CD4-positive, alpha-beta memory T cell (primary cell): ENCODE measurements at places on chromosomes 5 and 9. TPM values are rescaled to one million over a fixed set of nuclear protein-coding genes. Genes with fewer than 3 reads are reported as not detected.

DNA sequence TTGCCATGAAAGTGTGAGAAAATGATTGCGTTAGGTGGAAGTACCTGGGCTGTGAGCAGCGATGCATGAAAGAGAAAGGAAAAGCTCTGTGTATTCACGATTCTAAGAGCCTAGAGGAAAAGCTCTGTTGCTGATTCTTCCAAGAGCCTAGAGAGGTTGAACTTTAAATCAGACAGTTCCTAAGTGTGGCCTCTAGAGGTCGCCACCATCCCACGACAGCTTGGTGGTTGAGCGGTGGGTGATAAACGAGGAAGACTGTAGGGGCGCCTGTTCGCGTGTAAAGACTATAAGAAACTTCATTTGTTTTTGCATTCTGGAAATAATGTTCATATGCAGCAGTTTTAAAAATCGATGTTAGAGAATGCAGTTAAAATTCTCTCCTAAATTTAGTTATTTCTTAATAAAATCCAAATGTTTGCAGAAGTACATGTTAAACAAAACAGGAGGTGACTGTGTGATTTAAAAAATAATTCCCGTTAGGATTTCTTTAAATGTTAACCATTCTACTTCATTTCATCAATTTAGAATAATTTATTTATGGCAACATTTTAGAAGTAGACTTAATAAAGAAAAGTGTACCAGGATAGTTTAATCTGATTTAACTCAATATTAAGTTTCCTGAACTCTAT is 107.7 kb downstream of the TENT4A start:
- H3K27ac ChIP-seq: no peak overlapping the region
- DNase-seq: peak; percentile 45
- no peaks in the 10 kb centered on the region for H3K36me3 ChIP-seq
- no peaks in the 10 kb centered on the region for H3K4me1 ChIP-seq
- H3K27me3 ChIP-seq: no peaks in the 10 kb centered on the region

DNA sequence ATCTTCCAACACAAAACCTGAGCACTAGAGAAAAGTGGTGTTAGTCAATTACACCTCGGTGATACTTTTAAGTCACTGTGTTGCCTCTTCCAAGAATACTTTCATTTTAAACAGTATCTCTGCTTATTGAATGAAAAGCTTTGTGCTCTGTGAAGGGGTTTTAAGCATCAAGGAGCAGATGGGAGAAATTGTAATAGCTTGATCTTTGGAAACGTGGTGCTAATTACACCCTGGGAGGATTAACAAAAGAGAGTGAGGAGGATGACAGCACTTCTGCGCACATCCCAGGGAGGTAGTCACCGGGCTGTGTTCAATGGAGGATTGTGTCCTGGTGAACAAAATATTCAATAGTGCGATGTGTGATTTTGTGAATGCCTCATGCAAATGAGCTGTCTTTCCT is 477.4 kb upstream of the ADAMTS16 start:
- no peak overlapping the region for H3K27ac ChIP-seq
- H3K36me3 ChIP-seq: no peaks in the 10 kb centered on the region
- no peak for DNase-seq
- H3K4me3 ChIP-seq: no peak overlapping the region
- no peaks in the 10 kb centered on the region for H3K4me1 ChIP-seq

- peaks cover 10% of the 10 kb centered on the region for H3K4me1 ChIP-seq
- no peak for DNase-seq
- peak overlapping the region; percentile 43 for H3K4me3 ChIP-seq
- no peak overlapping the region for H3K27ac ChIP-seq
- H3K27me3 ChIP-seq: peaks cover 4% of the 10 kb centered on the region
- no peaks in the 10 kb centered on the region for H3K36me3 ChIP-seq
Observed at GRCh38 chr9:97039514-97039860, 545 bp upstream of the CTSV start.

SGCD gene
- total RNA-seq: not detected

RABEPK gene
- 12.2 TPM for total RNA-seq

TRMO gene
- total RNA-seq: 51.6 TPM

DNA sequence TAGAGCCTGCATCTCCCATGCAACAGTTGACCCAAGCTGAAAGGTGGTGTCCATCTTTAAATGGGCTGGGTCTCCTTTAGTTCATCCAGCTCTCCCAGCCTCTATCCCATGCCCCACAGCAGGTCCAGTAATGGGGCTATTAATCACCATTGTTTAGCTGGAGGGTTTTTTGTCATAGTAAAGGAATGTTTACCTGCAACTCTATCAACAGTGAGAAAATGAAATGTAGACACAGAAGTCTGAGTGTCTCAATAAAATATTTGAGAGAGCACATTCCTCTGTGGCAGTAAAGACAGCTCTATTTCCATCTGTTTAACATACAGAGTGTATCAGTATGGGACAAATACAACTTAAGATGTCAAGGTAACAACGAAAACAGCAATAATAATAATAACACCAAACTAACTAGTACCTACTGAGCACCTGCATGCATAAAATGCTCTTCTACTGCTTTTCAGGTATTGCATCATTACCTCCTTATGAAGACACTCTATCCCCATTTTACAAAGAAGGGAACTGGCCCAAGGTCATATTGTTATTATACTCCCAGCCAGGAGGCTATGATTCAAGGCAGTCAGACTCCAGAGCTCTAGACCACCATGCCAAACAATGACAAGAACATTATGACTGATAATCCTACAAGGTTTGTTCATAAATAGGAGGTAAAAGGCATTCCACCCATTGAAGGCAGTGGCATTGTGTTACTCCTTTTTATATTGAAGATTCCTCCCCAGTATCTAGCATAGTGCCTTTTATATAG is 21.0 kb upstream of the C5orf58 start:
- H3K27ac ChIP-seq: no peak overlapping the region
- no peak for DNase-seq
- no peaks in the 10 kb centered on the region for H3K27me3 ChIP-seq

DNA sequence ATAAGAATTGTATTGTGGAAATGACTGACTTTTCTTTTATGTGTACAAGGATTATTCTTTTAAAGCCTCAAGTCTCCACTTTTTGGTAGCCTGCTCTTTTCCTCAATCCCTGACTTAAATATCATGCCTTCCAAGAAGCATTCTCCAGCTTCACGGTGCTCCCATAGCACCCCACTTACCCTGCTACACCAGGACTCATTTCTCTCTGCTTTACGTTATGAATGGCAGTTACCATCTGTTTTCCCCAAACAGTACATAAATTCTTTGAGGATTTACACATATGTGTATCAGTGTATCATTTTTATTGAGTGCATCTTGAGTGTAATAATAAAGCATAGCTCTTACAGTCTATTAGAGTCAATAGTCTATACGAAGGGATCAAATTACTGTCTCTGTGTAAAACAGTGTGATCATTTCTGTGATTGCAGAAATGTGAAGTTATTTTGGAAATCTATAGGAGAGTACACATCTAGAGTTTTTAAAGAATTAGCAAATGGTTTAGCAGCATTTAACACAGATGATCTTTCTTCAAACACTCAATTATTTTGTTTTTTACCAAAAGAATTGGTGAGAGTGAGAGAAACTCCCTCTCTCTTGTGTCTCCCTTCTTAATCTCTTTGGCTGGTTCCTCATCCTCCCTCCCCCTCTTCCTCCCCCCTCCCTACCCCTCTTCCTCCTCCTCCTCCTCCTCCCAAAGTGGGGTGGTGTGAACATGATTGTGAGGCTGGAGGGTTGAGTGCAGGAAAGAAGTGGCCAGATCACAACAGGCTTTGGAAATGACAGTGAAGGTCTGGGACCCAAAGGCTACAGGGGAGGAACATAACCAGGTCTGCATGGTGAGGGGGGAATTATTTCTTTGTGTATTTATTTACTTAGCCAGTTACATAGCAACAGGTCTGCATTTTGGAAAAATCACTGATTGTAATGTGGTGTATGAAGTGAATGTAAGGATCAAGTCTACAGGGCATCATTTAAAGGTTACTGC is 27.6 kb upstream of the ECM2 start:
- no peaks in the 10 kb centered on the region for H3K27me3 ChIP-seq
- no peaks in the 10 kb centered on the region for H3K36me3 ChIP-seq
- H3K27ac ChIP-seq: no peak overlapping the region
- H3K4me1 ChIP-seq: no peaks in the 10 kb centered on the region
- no peak for DNase-seq

GRCh38 chr9:14135421-14135820 is 178.5 kb downstream of the NFIB start:
- no peaks in the 10 kb centered on the region for H3K36me3 ChIP-seq
- H3K4me1 ChIP-seq: no peaks in the 10 kb centered on the region
- H3K27me3 ChIP-seq: no peaks in the 10 kb centered on the region
- H3K27ac ChIP-seq: no peak overlapping the region
- no peak for DNase-seq
- H3K4me3 ChIP-seq: no peak overlapping the region

GRCh38 chr5:53568871-53569270 is 8.4 kb downstream of the NDUFS4 start:
- no peaks in the 10 kb centered on the region for H3K36me3 ChIP-seq
- H3K27ac ChIP-seq: no peak overlapping the region
- H3K27me3 ChIP-seq: no peaks in the 10 kb centered on the region
- H3K4me1 ChIP-seq: peaks cover 4% of the 10 kb centered on the region
- no peak overlapping the region for H3K4me3 ChIP-seq

GRCh38 chr5:78677777-78678668 is 29.5 kb upstream of the LHFPL2 start:
- no peaks in the 10 kb centered on the region for H3K4me1 ChIP-seq
- H3K4me3 ChIP-seq: no peak overlapping the region
- no peaks in the 10 kb centered on the region for H3K27me3 ChIP-seq
- DNase-seq: no peak

GRCh38 chr5:169710675-169711074 is 73.6 kb downstream of the DOCK2 start:
- DNase-seq: no peak
- H3K27me3 ChIP-seq: no peaks in the 10 kb centered on the region
- no peak overlapping the region for H3K27ac ChIP-seq
- H3K36me3 ChIP-seq: peaks cover 82% of the 10 kb centered on the region
- H3K4me1 ChIP-seq: no peaks in the 10 kb centered on the region

- no peaks in the 10 kb centered on the region for H3K4me1 ChIP-seq
- H3K36me3 ChIP-seq: peaks cover 4% of the 10 kb centered on the region
- H3K4me3 ChIP-seq: no peak overlapping the region
Observed at GRCh38 chr9:91310037-91310436, 51.7 kb downstream of the AUH start.

SLC22A5 gene
- total RNA-seq: 10.0 TPM

DNA sequence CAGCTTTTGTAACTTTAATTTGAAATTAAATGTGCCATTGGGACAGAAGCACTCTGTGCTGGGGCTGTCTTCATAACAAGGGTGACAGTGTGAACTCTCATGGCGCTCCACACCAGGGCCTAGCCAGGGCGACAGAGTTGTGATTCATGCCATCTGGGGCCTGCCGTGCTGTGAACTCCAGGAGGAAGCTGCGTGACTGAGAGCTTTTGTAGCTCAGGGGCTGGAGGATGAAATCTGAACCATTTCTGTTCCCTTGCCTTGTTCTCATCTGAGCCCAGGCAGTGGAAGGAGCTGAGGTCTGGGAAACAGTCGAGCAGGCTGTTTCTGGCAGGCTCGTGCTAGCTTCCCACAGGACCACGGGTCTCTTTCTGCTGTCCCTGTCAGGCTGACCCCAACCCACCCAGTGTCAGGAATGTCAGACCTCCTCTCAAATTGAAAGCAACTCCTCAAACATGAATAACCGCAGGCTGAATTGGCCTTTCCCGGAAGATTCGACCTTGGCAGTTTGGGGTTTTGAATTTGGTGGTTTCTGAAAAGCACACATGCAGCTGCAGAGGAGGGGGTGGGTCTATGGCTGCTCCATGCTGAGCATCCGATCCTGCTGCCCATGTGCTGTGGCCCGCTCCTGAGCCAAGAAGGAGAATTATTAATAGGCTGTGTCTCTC is 69.2 kb upstream of the RPS23 start:
- H3K4me3 ChIP-seq: no peak overlapping the region
- no peaks in the 10 kb centered on the region for H3K27me3 ChIP-seq
- no peak overlapping the region for H3K27ac ChIP-seq
- H3K36me3 ChIP-seq: no peaks in the 10 kb centered on the region

DNA sequence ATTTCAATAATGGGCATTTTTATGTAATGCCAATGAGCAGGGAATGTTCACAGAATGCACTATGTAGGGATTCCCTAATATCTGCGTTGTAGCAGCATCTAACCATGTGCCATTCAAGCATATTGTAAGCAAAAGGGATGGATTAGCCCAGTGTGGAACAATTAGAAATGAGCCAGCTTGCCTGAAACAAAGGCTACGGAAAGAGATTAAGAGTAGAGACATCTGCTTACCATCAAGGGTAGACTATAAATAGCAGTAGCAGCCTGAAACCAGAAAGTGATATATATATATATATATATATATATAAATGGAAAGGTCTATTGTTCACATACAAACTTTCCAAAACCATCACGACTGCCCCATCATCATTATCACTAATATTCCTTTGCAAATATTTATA is 31.9 kb upstream of the CEP120 start:
- DNase-seq: no peak
- no peak overlapping the region for H3K4me3 ChIP-seq
- no peaks in the 10 kb centered on the region for H3K36me3 ChIP-seq
- H3K4me1 ChIP-seq: no peaks in the 10 kb centered on the region

ZDHHC11 gene
- 15.3 TPM for total RNA-seq

- H3K4me3 ChIP-seq: no peak overlapping the region
- no peaks in the 10 kb centered on the region for H3K36me3 ChIP-seq
- no peak overlapping the region for H3K27ac ChIP-seq
- no peaks in the 10 kb centered on the region for H3K27me3 ChIP-seq
- DNase-seq: no peak
Observed at GRCh38 chr9:69023650-69024049, 9.7 kb upstream of the PRKACG start.

DNA sequence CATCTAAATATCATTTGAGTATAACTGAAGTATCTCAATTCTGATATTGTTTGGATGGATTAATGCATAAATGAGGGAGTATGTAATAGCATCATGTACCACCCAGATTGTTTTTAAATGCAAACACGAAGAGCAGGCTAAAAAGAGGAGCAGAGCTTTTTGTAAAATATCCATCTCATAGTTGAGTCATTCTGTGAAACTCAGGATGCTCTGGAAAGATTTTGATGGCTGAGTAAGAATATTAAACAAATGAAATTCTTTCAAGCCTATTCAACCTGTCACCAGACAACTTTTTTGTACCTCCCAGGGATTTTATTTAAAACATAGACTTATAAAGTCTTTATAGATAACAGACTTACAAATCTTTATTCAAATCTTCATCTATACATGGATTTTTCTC is 625.9 kb downstream of the TLE4 start:
- H3K36me3 ChIP-seq: no peaks in the 10 kb centered on the region
- no peak overlapping the region for H3K4me3 ChIP-seq
- H3K4me1 ChIP-seq: no peaks in the 10 kb centered on the region

DNA sequence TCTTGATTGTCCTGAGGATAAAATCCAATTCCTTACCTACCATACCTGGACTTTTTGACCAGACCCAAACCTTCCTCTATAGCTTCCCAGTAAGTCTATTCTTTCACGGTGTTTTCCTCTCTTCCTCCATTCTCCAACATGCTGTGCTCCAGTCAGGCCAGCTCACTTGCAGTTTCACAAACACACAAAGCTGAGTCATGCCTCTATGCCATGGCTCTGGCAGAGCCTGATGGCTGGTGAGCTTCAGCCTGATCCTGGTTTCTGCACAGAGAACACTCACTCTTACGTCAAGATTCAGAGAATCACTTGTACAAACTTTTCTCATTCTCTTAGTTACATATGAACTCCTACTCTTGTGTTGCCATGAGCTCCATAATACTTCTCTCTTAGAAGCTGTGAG is 27.7 kb upstream of the PAX5 start:
- H3K36me3 ChIP-seq: no peaks in the 10 kb centered on the region
- H3K4me1 ChIP-seq: no peaks in the 10 kb centered on the region
- no peak overlapping the region for H3K4me3 ChIP-seq
- DNase-seq: no peak
